ENCODE measurements at places on chromosomes 5 and 9. TPM values are rescaled to one million over a fixed set of nuclear protein-coding genes. Genes with fewer than 3 reads are reported as not detected.

- H3K27me3 ChIP-seq: no peaks in the 10 kb centered on the region
- no peaks in the 10 kb centered on the region for H3K36me3 ChIP-seq
- no peak overlapping the region for H3K4me3 ChIP-seq
- no peak overlapping the region for H3K27ac ChIP-seq
Observed at GRCh38 chr9:12972608-12973589, 198.1 kb downstream of the LURAP1L start.

- no peak overlapping the region for H3K4me3 ChIP-seq
- H3K4me1 ChIP-seq: peaks cover 9% of the 10 kb centered on the region
- no peaks in the 10 kb centered on the region for H3K36me3 ChIP-seq
Observed at GRCh38 chr5:140182075-140182711, 7.2 kb downstream of the CYSTM1 start.

DNA sequence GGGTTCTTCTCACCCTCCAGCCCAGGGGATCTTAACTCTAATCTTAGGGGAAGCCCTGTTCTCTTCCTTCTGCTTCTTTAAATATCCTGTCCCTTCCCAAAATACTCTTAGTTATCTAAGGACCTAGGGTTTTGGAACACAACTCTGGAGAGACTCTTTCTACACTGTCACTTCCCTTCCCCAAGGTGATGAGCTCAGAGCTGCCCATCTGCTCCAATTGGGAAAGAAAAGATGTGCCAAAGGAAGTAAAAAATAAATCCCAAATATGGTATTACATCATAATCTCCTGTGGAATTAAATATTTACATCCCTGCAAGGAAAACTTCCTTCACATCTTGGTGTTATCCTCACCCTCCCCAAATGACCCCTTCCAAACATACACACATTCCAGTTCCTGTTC, 291.2 kb downstream of the EPB41L4A start:
- H3K4me1 ChIP-seq: no peaks in the 10 kb centered on the region
- no peak overlapping the region for H3K4me3 ChIP-seq
- H3K27me3 ChIP-seq: no peaks in the 10 kb centered on the region
- DNase-seq: peak; percentile 50

DNA sequence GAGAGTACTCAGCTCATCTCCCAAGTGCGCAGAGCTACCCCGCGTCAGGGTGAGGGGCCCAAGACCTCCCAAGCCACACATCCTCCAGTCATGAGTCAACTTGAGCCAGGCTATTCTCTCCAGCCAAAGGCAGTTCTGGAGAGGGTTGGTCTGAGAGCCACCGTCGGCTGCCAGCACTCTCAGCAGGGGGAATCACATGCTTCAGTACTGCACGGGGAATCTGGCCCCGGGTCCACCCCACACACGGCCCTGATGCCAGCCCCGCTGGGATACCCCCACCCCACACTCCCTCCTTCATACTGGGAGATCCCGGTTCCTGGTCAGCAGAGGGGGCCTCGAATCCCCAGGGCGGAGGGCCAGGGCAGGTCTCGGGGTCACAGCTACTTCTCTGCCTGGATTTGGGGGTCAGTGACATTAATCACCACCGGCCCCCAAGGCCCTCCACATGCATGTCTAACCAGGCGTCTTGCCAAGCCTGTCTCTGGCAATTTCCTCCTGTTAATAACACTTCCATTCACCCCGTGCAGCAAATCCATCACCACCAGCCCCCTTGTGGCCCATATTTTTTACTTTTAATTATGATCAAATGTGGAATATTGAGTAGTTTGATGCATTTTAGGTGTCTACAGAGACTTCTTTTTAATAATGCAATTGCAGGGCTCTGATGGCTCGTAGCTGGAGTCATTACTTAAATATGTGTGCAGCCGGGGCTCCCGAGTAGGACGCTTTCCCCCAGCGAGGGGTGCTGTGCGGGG, 102.9 kb upstream of the PPP1R26 start:
- no peaks in the 10 kb centered on the region for H3K36me3 ChIP-seq
- H3K4me3 ChIP-seq: no peak overlapping the region
- H3K27ac ChIP-seq: no peak overlapping the region
- peaks cover 9% of the 10 kb centered on the region for H3K4me1 ChIP-seq

GRCh38 chr9:4592295-4592694, 69.8 kb upstream of the PLPP6 start:
- no peak overlapping the region for H3K27ac ChIP-seq
- no peak overlapping the region for H3K4me3 ChIP-seq
- H3K4me1 ChIP-seq: peaks cover 6% of the 10 kb centered on the region
- no peak for DNase-seq
- no peaks in the 10 kb centered on the region for H3K27me3 ChIP-seq

DNA sequence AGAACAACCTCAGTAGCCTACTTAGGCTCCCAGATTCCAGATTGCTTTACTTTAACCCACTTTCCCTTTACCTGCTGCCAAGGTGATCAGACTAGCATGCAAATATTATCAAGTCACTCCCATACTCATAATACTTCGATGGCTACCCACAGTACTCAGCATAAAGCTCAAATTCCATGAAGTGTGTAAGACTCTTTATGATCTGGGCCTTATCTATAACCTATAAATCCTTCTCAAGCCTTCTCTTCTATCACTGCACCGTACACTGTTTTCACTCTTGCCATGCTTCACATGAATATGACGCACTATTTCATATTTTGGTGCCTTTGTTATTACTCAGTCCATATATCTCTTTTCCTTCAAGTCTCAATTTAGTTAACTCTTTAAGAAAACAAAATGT, 135.2 kb upstream of the TARS1 start:
- H3K27me3 ChIP-seq: no peaks in the 10 kb centered on the region
- DNase-seq: no peak
- peaks cover 2% of the 10 kb centered on the region for H3K4me1 ChIP-seq
- no peak overlapping the region for H3K27ac ChIP-seq
- no peaks in the 10 kb centered on the region for H3K36me3 ChIP-seq

DNA sequence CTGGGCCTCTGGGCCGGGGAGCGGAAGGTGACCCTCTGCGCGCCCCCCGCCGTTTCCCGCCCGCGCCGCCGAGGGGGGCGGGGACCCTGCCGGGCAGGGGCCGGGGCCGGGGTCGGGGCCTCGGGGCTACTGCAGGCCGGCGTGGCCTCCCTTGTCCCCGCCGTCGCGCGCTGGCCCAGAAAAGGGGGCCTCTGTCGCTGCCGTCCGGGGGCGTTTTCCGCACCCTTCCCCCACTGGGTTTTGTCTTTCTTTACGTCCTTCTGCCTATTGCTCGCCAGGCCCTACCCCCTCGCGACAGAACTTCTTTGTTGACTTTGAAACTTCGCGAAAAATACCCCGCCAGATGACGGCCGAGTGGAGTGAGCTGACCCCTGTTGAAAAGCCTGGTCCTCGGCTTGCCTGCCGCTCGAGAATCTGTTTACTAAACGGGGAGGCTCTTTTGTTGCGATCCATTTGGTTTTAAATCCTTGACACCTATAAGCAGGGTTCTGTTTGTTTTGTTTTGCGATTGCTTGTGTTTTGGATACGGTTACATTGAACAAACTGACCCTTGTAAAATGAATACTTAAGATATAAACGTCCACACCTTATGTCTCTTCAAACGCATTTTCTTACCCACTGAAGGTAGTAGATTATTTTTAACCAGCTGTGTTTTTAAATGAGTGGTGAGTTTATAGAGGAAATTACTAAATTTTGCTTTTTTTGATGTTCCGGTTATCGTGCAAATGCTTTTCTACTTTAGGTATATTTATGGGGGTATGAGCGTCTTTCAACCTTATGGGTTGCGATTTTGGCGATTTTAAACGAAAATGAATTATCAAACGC, 765 bp downstream of the MARCHF6 start:
- peak overlapping the region; percentile 89 for H3K4me3 ChIP-seq
- H3K27me3 ChIP-seq: no peaks in the 10 kb centered on the region
- peak overlapping the region; percentile 99 for H3K27ac ChIP-seq
- no peaks in the 10 kb centered on the region for H3K36me3 ChIP-seq

DNA sequence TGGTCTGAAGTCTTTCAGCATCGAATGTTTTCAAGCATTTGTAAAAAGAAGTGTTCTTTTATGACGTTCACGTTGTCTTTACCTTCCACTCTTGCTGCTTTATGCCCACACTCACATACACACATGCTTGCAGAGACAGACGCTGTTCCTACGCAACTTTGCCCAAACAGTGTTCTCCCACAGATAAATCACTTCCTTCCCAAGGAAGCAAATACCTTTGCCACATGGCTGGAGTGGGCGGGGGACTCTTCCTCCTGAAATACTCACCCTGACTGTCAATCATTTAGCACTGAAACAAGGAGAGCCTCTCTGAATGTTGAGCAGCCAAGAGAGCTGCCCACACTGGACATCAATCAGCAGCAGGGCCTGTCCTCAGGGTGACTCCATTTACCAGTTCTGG, 22.4 kb upstream of the ASTN2 start:
- no peaks in the 10 kb centered on the region for H3K36me3 ChIP-seq
- no peak overlapping the region for H3K4me3 ChIP-seq
- H3K4me1 ChIP-seq: no peaks in the 10 kb centered on the region
- no peaks in the 10 kb centered on the region for H3K27me3 ChIP-seq

GRCh38 chr5:141716009-141716408, 34.0 kb upstream of the ARAP3 start:
- H3K27ac ChIP-seq: no peak overlapping the region
- DNase-seq: no peak
- H3K36me3 ChIP-seq: no peaks in the 10 kb centered on the region
- H3K4me1 ChIP-seq: no peaks in the 10 kb centered on the region
- H3K27me3 ChIP-seq: peaks cover 7% of the 10 kb centered on the region

- no peaks in the 10 kb centered on the region for H3K4me1 ChIP-seq
- H3K27me3 ChIP-seq: no peaks in the 10 kb centered on the region
- H3K36me3 ChIP-seq: no peaks in the 10 kb centered on the region
- no peak overlapping the region for H3K4me3 ChIP-seq
Observed at GRCh38 chr5:36079200-36079781, 12.6 kb upstream of the UGT3A2 start.

GRCh38 chr5:54764102-54765090, 221.0 kb downstream of the ESM1 start:
- H3K4me1 ChIP-seq: no peaks in the 10 kb centered on the region
- H3K27me3 ChIP-seq: no peaks in the 10 kb centered on the region
- no peak overlapping the region for H3K4me3 ChIP-seq
- DNase-seq: no peak
- H3K36me3 ChIP-seq: no peaks in the 10 kb centered on the region

- DNase-seq: peak; percentile 40
- no peaks in the 10 kb centered on the region for H3K36me3 ChIP-seq
- H3K27ac ChIP-seq: no peak overlapping the region
- peaks cover 42% of the 10 kb centered on the region for H3K4me1 ChIP-seq
- H3K4me3 ChIP-seq: no peak overlapping the region
Observed at GRCh38 chr9:114395334-114395617, 7.5 kb upstream of the AKNA start.

- DNase-seq: no peak
- H3K27ac ChIP-seq: no peak overlapping the region
- no peak overlapping the region for H3K4me3 ChIP-seq
- H3K27me3 ChIP-seq: peaks cover 3% of the 10 kb centered on the region
Observed at GRCh38 chr9:90219548-90220118, 423.0 kb downstream of the DIRAS2 start.

DNA sequence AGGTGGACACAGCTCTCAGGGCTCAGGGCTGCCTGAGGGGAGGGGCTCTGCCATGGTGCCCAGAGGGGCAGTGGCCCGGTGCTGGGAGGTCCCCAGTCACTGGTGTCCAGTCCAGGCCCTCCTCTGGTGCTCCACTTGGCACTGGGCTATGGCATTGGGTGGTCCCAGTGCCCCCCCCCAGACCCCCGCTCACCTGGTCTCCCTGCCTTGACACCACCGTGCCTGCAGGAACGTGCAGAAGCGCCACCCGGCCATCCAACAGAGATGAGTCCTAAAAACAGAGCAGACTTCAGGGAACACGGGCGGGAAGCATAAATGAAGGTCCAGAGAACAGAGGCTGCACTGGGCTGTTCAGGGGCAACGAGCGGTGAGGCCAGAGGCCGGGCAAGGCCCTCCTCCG, 42.3 kb upstream of the NSMF start:
- H3K4me3 ChIP-seq: no peak overlapping the region
- no peaks in the 10 kb centered on the region for H3K27me3 ChIP-seq
- H3K36me3 ChIP-seq: peaks cover 3% of the 10 kb centered on the region
- DNase-seq: no peak
- no peak overlapping the region for H3K27ac ChIP-seq

GRCh38 chr9:15203581-15203980, 103.4 kb downstream of the TTC39B start:
- no peaks in the 10 kb centered on the region for H3K36me3 ChIP-seq
- no peaks in the 10 kb centered on the region for H3K27me3 ChIP-seq
- H3K4me1 ChIP-seq: no peaks in the 10 kb centered on the region

- no peaks in the 10 kb centered on the region for H3K27me3 ChIP-seq
- H3K4me3 ChIP-seq: no peak overlapping the region
- no peaks in the 10 kb centered on the region for H3K36me3 ChIP-seq
- no peaks in the 10 kb centered on the region for H3K4me1 ChIP-seq
- no peak for DNase-seq
- no peak overlapping the region for H3K27ac ChIP-seq
Observed at GRCh38 chr9:3809724-3810123, 283.9 kb upstream of the RFX3 start.

DNA sequence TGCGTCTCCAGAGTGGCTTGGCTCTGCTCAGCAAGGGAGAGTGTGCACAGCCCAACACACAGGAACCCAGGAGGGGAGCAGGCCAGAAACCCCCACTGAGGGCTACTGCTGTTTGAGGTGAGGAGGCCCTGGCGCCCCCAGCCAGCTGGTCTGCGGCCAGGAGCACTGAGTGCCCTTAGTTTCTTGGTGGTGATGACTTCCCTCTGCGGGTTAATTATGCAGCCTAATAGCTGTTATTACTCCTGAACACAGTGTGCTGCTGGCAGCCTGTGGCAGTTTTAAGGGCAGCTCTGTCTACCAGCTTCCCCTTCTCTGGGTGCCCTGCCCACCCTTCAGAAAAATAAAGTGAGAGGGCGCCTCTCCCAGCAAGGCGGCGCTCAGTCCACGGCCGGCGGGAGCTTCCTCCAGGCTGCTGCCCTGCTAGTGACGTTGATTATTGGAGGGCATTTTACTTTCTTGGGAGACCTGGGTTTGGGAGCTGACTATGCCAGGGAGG, 19.2 kb downstream of the GADD45G start:
- no peak for DNase-seq
- no peaks in the 10 kb centered on the region for H3K36me3 ChIP-seq
- peaks cover 31% of the 10 kb centered on the region for H3K4me1 ChIP-seq
- no peak overlapping the region for H3K27ac ChIP-seq
- H3K4me3 ChIP-seq: no peak overlapping the region
- peaks cover 23% of the 10 kb centered on the region for H3K27me3 ChIP-seq

Gene ANKRD31
- total RNA-seq: 0.27 TPM

Gene BTNL9
- total RNA-seq: 5.3 TPM

Gene MARCHF11
- total RNA-seq: 0.04 TPM

Gene ACTBL2
- not detected for total RNA-seq

Gene FRMPD1
- 7.6 TPM for total RNA-seq

Gene SYK
- 3.7 TPM for total RNA-seq

Gene DMGDH
- 2.0 TPM for total RNA-seq

Gene SPATA31D4
- not detected for total RNA-seq

Gene PCDHB9
- 1.3 TPM for total RNA-seq

Gene EGFLAM
- total RNA-seq: 38.0 TPM

Data from muscle of leg (tissue), 16 donors.